ENCODE measurements at places on chromosomes 13 and 19.

DNA sequence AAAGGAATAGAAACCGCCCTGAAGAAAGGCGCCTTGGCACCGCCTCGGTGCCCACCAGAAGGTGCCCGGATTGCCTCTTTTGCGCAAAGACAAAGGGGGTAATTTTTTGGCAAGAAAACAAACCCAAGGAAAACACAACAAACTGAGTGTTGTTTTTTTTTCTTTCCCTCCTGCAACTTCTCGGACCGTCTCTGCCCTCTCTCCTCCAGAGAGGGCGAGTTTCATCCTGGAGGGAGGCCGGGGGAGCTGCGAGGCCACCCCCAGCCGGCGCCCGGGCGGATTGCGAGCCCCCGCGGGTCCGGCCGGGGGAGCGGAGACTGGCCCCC lies 2.3 kb downstream of the ZNF536 start:
- no peak for DNase-seq

- no peak for DNase-seq
Observed at GRCh38 chr13:98147521-98147920, 4.6 kb downstream of the FARP1 start.

DNA sequence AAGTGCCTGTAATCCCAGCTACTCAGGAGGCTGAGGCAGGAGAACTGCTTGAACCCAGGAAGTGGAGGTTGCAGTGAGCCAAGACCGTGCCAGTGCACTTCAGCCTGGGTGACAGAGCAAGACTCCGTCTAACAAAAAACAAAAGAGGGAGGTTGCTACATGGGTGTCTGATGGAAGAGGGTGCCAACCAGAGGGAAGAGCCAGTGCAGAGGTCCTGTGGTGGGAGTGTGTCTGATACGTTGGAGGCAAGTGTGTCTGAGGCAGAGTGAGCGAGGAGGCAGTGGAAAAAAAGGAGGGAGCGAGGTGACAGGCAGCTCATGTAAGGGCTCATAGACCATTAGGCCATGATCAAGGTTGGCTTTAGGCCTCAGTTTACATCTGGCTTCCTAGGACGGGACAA lies 6.8 kb downstream of the PDE4A start:
- DNase-seq: no peak

DNA sequence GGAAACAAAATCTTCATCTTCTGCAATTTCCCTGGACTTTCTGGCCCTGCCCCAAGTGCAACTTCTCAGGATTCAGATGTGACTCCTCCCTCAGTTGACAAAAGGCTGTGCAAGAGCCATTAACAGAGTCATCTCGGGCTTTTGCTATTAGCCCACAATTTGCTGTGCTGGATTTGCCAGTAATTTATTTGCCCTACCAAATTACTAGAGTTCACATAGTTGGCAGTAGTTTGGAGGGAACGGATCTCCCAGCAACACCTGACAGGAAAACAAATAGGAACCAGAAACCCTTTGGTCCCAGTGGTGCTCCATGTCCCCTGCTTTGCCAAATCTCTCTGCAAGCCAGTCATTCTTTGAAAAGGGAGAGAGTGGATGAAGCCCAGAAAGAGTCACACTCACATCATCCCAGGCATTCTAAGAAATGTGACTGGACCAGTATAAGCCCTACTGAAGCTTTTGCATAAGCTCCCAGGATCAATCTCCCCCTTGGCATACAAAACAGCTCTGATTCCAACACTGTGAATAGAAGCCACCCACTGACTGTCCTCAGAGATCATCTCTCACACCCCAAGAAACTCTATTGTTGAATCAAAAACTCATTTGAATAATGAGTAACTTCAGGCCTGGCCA lies 350.1 kb upstream of the NBEA start:
- no peak for DNase-seq

DNA sequence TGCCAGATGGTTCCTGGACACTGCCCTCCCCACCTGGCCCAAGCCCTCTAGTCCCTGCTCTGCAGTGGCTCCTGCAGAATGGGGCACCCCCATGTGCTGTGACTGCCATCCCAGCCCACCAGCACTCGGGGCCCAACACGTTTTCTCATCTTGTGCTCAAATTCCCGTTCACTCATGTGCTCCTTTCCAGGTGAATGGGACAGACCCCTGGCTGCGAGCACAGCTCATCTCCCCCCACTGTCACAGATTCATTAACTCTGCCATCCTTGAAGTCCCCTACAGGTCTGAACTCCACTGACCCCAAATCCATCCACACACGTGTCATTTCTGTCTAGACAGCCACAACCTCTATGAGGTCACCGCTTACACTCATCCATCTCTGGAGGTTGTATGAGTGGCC lies 23.6 kb downstream of the TUBA3C start:
- DNase-seq: no peak

GRCh38 chr13:23175920-23176319 lies 4.9 kb upstream of the SGCG start:
- DNase-seq: no peak

DNA sequence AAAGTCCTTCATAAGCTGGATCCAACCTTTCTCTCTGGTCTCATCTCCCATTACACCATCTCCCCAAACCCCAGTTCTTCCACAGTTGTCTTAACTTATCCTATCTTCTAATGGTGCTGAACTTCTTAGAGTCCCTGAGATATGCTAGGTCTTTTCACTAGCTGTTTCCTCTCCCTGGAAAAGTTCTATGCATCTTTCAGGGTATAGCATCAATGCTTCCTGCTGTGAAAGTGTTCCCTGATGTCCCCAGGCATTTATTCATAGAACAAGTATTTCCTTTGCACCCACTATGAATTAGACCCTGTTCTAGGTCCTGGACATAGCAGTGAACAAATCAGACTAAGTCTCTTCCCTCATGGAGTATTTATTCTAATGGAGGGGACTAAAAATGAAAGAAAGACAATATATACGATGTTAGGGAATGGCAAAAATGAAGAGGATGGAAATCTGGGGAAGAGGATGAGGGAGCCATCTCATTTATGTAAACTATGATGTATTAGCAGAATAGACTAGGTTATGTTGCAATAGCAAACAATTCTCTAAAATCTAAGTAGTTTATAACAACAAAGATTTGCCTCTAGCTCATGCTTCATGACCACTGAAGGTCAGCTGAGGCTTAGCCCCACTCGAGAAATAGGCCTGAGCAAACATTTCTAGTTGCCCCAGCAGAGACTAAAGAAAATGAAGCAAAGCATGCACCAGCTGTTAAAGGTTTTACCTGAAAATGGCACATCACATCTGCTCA lies 120.0 kb downstream of the CYSLTR2 start:
- no peak for DNase-seq

DNA sequence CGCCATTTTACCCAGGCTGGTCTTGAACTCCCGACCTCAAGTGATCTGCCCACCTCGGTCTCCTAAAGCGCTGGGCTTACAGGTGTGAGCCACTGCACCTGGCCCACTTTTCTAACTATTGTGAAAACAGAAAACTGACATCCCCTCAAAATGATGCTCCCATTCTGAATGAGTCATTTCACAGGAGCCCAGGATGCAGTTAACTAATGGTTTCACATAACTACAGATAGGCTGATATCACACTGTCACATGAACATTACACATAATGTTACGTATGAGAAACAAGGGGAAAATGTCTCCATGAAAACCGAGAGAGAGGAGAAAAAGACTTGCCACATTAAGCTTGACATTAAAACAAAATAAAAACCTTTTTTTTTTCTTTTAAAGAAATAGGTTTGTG lies 37.5 kb downstream of the N4BP2L2 start:
- no peak for DNase-seq

- no peak for DNase-seq
Observed at GRCh38 chr13:74574964-74575728, 440.9 kb upstream of the KLF12 start.

- no peak for DNase-seq
Observed at GRCh38 chr19:1238369-1239303, 831 bp upstream of the CBARP start.

GRCh38 chr19:6717036-6717435 lies 3.4 kb downstream of the C3 start:
- DNase-seq: no peak

GRCh38 chr13:72390909-72391308 lies 336.5 kb downstream of the MZT1 start:
- no peak for DNase-seq

Data from Calu3 (cell line).